Right renal pelvis (tissue), 4 donors: ENCODE measurements at places on chromosomes 1 and 21.

GRCh38 chr1:156389311-156389710 lies 20.3 kb downstream of the RHBG start:
- no peak for DNase-seq

- DNase-seq = no peak
These were observed 74.9 kb downstream of the RRAGC start for GRCh38 chr1:38784452-38785284.

GRCh38 chr1:159171688-159172501 lies 480 bp downstream of the CADM3 start:
- DNase-seq = no peak

- DNase-seq = no peak
These were observed 64.1 kb downstream of the NEGR1 start for GRCh38 chr1:72218141-72218739.

- DNase-seq = no peak
These were observed 207.3 kb downstream of the NRIP1 start for GRCh38 chr21:14857529-14857928.

GRCh38 chr1:11543392-11543791 lies 64.4 kb downstream of the DISP3 start:
- DNase-seq = no peak

DNA sequence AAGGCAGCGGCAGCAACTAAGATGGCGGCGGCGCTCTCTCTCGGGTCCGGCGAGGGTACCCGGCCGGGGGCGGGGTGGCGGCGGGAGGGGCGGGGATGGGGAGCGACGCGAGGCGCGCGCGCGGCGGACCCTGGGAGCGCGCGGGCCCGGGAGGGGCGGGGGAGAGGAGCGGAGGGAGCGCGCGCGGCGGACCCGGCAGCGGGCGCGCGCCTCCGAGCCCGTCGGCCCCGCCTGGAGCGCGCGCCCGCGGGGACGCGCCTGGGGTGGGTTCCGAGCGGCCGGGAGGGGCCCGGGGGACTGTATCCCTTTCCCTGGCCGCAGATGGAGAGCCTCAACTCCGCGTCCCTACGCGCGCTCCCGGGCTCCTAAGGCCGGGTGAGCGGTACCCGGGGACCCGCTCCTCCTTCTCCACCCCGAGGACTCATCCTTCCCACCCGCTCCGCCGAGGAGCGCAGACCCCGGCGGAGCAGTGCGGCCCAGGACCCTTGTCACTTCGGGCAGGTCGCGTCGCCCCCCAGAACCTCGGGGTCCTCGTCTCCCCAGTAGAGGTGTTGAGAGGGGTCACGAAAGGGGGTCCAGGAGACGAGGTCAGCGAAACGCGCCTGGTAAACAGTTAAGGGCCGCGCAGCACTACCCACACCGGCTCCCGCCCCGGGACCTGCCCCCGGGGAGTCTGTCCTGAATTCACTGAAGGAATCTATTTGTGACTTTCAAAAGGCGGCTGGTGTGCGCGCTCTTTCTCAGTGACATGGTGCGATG lies at the start of gene CLSTN1:
Gene CLSTN1 (minus strand): TSS at position 23 of the 759 bp plus-strand sequence. CDS start 232 bp downstream, outside the sequence.
- DNase-seq = peak; percentile 77

GRCh38 chr1:181863006-181863405 lies 198.5 kb downstream of the ZNF648 start:
- DNase-seq = no peak
